ENCODE measurements at places on chromosomes 3 and 15.

GRCh38 chr3:156304406-156304805, 184.0 kb downstream of the KCNAB1 start:
- no peak for DNase-seq

DNA sequence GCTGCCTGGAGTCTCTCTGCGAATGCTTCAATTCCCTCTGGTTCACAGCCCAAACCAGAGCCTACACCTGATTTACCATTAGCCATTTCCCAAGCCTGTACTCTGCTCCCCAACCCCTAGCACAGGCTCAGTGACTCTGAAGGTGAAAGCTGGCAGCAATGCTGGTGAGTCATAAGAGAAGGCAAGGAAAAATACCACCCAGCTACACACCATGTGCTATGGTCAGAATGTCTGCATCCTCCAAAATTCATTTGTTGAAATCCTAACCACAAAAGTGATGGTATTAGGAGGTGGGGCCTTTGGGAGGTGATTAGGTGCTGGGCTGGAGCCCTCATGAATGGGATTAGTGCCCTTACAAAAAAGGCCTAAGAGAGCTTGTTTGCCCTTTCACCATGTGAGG, 117.1 kb upstream of the TJP1 start:
- DNase-seq: no peak

DNA sequence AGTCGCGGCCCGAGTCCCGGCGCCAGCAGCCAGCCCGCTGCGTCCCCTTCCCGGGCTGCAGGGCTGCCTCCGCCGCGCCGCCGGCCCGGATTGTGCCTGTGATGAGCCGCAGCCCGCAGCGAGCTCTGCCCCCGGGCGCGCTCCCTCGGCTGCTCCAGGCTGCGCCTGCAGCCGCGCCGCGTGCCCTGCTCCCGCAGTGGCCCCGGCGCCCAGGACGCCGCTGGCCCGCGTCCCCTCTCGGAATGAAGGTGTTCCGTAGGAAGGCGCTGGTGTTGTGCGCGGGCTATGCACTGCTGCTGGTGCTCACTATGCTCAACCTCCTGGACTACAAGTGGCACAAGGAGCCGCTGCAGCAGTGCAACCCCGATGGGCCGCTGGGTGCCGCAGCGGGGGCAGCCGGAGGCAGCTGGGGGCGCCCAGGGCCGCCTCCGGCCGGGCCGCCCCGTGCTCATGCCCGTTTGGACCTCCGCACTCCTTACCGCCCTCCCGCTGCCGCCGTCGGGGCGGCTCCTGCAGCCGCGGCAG, 1.2 kb downstream of the CHST2 start:
- DNase-seq: peak; percentile 57

DNA sequence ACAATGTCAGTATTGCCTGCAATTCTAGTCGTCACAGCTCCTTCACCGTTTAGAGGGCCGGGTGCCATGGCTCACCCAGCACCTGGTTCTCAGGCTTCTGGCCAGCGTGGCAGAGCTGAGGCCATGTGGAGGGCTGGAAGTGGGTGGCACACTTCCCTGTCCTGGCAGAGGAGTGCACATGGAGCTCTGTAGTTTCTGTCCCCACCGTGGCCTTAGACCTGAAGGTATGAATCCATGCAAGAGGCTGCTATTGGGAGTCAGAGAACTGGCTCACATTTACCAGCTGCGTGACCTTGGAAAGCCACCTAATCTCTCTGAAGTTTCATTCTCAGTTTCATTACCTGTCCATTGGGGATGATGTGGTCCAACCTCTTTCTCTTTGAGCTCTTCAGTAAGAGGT, 22.2 kb downstream of the EPHB1 start:
- no peak for DNase-seq

GRCh38 chr15:87940768-87941167, 315.8 kb downstream of the NTRK3 start:
- DNase-seq: no peak
